ENCODE measurements at places on chromosomes 3 and 15.
A peak's percentile ranks its signal among the peaks of the same experiment; 100 is the strongest.

DNA sequence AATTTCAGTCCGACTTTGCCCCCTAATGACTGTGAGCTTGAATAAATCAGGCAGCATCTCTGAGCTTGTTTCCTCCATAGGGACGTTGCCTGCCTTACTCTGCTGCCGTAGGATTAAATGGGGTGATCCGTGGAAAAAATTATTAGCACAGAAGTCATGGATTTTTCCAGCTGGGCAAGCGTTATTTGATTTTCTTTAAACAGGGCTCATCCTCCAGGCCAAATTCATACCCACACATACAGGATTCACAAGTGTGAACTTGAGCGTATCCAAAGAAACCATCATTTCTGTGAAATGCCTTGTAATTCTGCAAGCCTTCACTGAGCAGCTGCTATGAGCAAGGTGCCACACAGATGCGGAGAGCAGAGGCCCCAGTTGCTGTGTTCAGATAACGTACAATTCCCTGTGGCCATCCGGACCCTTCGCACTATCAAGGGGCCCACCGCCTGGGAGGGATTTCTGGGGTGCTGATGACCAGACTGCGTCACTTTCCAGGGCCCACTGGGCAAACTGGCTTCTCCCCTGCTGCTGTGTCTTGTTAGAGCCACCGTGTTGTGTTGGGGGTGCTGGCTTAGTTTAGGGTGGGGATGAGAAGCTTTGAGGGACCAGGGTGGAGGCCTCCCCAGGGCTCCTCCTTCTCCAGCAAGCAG lies 61.4 kb downstream of the MGLL start:
- no peak for DNase-seq

DNA sequence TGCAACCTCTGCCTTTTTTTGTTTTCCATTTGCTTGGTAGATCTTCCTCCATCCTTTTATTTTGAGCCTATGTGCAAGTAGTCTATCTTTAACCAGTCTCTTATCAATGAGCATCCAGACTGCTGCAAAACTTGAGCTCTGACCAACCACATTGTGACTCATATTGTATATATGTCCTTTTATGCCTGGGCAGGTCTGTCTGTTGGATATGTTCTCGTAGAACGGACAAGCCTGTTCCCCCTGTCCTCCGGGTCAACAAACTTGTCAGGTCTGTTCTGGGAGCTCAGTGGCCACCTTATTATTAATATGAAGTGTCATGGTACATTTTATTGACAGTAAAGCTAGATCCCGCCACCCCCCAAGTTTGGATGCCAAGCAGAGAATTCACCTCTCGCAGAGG lies 252.9 kb upstream of the ST8SIA2 start:
- DNase-seq, result no peak

DNA sequence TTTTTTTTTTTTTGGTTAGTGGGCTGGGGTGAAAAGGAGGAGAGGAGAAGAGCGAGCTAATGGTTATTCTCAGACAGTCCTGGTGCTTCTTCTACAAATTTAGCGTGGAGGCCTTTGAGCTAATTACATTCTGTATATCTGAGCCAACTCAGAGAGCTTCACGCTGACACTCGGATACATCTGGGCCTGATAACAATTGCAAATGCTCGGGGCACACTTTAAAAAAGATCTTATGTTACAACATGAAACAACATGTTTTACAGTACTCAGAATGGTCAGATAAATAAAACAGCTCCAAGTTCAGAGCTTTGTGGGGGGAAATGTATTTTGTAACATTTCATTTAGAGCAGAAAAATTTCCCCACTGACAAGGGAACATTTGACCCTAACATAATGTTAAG lies 966.9 kb upstream of the NR2F2 start:
- DNase-seq, result no peak

DNA sequence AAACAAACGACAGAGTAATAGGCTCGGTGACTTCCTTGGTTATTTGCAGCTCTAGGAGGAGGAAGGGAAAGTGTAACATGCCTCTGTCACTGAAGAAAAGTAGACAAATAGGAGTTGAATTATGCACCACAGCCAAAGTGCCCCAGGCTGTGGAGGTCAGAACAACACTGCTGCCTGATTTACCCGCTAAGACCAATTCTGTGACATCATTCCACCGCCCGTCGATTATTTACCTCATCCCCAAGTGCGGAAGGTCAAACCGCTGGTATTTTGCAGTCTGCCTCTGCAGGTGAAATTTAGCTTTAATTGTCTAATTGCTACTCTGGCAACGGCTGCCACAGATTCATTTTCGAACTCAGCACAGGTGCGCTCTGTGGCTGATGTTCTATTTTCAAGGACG lies 106.3 kb upstream of the PRICKLE2 start:
- no peak for DNase-seq

- DNase-seq, result no peak
These were observed 2.4 kb downstream of the DUOX2 start for GRCh38 chr15:45111390-45112142.

GRCh38 chr3:60720736-60721135 lies 530.5 kb downstream of the FHIT start:
- DNase-seq, result no peak

- no peak for DNase-seq
These were observed 91.2 kb upstream of the VEPH1 start for GRCh38 chr3:157594413-157594812.

DNA sequence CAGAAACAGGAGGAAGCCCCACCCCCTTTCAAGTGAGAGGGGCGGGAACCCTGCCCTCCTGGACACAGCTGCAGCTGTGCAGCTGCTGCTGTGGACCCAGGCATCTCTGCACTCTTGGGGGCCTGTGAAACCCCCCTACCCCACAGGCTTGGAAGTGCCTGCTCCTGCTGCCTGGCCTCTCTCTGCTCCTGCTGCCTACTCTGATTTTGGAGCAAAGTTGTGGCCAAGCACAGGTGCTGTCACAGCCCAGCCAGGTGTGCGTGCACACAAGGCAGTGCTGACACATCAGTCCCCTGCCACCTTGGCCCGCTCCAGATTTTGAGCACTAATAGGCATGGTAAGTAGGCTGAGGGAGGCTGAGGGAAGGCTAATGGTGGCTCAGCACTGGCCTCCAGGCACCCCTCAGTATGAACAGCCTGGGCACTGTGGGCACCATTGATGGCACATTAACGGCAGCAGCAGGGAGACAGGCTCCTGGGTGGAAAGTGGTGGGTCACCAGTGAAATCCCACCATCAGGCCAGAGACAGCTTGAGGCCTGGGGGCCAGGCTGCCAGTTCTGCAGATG lies 890.9 kb downstream of the GBE1 start:
- peak; percentile 1 for DNase-seq

DNA sequence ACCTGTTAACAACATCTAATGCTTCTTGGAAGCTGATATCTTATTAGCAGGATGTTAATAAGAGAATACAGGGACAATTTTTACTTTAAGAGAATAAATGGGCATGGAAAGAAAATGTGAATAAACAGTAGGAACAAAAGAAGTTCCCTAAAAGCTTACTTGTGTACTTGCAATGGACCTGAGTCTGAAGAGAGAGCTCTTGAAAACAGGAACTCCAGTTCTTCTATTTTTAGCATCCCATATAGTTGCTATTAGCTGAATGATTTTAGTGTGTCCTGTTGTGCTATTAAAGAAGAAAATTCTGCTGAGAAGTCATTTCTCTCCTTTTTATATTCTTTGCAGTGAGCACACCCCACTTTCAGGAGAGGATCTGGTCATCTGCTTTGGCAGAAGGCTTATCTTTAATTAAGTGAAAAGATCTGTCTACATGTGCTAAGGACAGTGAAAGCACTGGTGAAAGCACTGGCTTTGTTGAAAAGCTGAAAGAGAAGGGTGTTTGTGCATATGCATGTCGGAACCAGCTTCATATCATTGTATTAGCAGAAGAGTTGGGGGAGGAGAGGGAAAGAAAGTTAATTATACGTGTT lies 1.4 kb upstream of the ST3GAL6 start:
- peak; percentile 45 for DNase-seq

GRCh38 chr3:191282251-191283185 lies 46.7 kb upstream of the CCDC50 start:
- DNase-seq, result no peak

DNA sequence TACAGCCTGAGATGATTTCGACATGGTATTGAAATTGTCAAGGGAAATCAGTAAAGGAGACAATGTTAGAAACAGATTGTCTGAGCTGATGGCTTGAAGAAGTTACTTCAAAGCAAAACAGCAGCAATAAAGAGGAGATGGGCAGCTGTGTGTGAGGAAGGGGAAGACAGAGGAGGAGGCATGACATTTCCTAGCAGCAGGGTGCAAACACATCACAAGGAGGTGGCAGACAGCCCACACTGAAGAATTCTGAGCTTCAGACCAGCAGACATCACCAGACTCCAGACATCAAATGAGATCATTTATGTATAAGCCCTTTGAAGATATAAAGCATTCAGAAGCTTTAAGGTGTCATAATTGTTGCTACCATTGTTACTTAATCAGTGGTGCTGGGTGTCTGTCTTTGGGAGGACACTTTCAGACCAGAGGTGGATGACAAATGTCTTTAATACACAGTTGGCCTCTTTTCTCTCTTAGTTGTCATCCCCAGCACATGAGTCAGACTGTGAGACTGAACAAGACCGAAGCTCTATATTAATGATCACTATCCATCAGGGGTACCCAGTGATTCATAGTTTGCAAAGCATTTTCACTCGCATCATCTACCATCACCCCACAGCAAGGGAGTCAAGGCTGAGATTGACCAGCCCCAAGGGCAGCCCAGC lies 203.9 kb downstream of the MINAR1 start:
- DNase-seq, result no peak

- no peak for DNase-seq
These were observed 14.9 kb upstream of the PSTPIP1 start for GRCh38 chr15:76979996-76980520.

- DNase-seq, result no peak
These were observed 132.9 kb upstream of the PRICKLE2 start for GRCh38 chr3:64358176-64358575.

GRCh38 chr15:60745469-60746061 lies 266.6 kb upstream of the ICE2 start:
- DNase-seq, result no peak

DNA sequence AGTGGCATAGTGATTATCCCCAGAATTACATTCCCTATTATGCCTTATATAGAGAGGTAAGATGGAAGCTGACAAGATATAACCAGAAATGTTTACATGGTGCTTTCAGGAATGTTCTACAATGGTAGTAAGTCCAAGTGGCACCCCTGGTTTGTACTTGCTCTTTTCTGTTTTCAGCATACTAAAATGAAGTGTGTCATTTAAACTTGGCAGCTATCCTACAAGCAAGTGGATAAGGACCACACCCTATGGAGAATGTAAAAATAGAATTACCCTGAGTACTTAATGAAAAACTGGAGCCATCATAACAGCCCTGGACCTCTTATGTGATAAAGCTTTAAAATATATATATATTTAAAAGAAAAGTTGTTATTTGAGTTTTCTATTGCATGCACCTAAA lies 1012.7 kb upstream of the CADM2 start:
- no peak for DNase-seq

DNA sequence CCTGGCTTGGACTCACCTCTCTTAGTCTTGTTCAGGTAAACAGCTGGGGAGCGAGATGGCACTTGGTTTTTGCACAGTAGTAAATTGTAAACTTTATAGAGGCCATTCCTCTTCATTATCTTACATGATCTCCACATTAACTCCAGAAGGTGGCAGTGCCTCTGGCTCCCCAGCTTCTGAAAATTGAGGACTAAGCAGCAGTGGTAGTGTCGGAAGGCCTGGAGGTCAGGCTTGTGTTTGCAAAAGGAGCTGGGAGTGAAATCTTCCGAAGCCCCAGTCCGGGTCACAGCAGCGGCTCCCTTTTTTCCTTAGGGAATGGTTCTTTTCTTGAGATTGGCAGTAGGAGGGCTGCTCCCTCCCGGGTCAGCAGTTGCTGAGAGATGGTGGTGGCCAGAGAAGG lies 85.7 kb downstream of the FNDC3B start:
- DNase-seq, result no peak

- DNase-seq, result no peak
These were observed 6.7 kb downstream of the CA12 start for GRCh38 chr15:63374686-63375520.

- no peak for DNase-seq
These were observed 400.5 kb upstream of the C2CD4B start for GRCh38 chr15:62565634-62566026.

DNA sequence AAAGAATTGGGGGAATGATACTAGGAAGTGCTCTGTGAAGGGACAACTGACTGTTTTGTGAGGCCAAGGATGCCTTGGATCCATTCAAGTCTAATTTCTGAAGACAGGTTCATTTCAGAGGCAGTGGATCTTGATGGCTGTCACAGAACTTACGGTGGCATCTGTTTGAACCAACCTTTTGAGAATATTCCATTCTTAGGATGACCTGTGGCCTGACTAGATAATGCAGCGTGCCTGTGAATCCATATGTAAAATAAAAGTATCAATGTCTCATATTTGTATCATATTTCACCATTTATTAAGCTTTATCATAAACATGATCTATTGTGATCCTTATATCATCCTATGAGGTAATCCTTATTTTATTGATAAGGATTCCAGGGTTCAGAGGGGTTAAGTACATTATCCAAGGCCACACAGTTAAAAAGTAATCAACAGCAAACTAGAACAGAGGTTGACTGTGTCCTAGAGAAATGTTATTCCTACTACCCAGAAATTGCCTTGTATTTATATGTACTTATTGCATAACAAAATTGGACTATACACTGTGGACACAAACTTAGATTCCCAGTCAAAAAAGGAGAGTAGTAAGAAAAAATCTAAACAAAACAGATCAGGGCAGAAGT lies 34.3 kb downstream of the IL1RAP start:
- no peak for DNase-seq

DNA sequence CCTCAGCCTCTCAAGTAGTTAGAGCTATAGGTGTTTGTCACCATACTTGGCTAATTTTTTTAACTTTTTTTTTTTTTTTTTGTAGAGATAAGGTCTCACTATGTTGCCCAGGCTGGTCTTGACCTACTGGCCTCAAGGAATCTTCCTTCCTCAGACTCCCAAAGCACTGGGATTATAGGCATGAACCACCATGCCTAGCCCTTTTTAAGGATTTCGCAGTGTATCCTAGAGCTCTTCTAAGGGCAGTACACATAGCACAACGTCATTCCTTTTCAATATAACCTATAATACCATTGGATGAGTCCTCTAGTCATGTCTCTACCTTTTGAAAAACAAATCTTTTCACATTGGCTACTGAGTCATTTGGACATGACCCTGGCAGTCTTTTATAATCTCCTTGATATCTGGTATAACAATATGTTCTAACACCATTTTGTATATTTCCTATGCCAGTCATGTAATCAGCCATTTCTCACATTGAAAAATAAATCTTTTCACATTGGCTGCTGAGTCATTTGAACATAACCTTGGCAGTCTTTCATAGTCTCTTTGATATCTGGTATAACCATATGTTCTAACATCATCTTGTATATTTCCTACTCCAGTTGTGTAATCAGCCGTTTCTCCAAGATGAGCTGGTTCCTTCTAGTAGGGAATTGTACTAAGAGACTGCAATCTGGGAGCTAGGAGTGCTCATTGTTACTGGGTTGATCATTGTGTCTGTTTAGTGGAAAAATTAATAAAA lies 944.7 kb downstream of the MCTP2 start:
- no peak for DNase-seq

GRCh38 chr15:63860155-63860554 lies 26.4 kb upstream of the HERC1 start:
- no peak for DNase-seq

GRCh38 chr3:11238880-11239279 lies 33.3 kb upstream of the ATG7 start:
- no peak for DNase-seq

- DNase-seq, result no peak
These were observed 3.2 kb upstream of the RARRES1 start for GRCh38 chr3:158735296-158736033.

Data from SK-N-DZ (cell line).